ENCODE measurements at places on chromosomes 6 and 20.

DNA sequence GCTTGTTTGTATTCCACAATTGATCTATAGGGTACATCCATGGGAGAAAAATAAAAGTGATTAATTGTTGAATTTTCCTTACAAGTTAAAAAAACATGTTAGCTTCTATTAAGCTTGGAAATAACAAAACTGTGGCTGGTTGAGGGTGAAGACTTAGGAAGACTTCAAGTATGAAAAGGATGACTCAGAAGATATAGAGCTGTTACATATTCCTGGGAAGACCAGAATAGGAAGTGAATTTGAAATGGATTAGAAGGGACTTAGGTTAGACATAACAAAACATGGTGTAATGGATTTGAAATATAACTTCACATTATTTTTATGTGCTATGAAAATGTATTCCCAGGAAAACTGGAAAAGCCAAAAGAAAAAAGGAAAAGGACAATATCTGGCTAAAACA, 732.2 kb downstream of the HDGFL1 start:
- no peak for DNase-seq

DNA sequence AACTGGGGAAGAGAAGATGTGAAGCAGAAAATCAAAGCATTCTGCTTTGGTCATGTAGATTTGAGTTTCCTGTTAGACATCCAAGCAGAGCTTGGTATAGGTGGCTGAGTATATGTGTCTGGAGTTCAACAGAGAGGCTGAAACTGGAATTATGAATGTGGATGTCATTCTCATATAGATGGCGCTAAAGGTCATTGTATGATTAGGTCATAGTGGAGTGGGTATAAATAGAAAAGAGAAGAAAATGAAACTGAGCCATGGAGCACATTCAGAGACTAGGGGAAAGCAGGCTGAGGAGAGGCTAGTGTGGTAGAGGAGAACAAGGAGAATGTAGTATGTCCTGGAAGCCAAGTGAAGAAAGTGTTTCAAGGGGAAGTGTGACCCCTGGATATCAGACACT, 295.6 kb upstream of the PLN start:
- no peak for DNase-seq

GRCh38 chr20:16940701-16941100, 192.5 kb downstream of the OTOR start:
- DNase-seq: no peak

DNA sequence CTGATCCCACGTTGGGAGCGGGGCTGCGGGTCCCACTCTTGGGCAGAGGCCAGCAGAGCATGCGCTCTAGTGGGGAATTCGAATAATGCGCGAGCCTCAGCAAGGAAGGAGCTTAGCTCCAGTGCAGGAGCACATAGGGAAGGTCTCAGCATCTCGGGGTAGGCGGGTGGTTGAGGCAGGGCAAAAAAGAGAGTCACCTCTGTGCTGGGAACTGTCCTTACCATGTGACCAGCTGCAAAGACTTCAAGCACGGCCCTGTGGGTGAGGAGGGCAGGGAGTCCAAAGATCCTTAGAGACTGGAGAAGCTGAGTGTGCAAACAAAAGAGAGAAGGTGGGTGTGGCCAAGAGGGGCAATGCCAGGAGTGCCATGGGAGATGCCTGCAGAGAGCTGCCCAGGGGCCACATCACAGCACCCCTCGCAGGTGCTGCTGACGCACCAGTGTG, 79.2 kb upstream of the CD93 start:
- DNase-seq: no peak

GRCh38 chr6:144515761-144516160, 230.6 kb downstream of the UTRN start:
- no peak for DNase-seq

- DNase-seq: no peak
Observed at GRCh38 chr6:138601128-138601527, 101.8 kb upstream of the NHSL1 start.

DNA sequence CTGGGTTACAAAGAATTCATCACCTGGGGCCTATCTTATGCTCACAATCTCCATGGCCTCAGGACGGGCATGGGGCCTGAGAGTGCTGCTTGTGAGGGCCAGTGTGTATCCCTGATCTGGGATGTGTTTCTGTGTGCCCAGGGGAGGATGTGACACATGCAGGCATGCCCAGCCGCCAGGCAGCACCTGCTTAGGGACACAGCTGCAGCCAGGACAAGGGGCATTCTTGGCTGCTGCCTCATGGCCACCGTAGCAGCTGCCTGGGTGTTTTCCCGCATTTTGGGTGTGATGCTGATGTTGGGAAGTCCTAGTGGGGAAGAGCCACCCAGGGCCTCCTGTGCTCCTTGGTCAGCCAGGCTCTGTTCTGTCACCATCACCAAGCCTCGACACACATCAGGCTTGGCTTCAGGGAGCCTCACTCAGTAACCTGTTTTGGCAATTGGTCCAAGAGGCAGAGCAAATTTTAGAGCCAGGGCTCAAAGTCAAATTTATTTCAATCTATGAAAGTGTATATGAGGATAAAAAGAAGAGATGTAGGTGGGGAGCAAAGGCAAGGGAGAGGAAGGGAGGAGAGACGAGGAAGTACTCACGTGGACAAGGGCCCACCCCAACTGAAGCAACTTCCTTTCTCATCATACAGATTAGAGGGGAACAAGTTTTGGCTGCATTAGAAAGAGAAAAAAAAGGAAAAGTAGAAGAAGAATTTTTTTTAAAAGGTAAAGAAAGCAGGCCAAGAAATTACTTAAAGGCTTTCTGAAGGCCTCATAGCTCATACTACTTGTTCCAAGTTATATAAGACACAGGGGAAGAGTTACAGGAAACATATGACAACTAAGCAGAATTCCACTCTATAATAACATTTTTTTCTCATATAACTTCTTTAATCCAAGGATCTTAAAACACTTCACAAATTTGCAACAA, 269.9 kb upstream of the SUPT3H start:
- DNase-seq: no peak

- DNase-seq: no peak
Observed at GRCh38 chr6:13914351-13914750, 10.4 kb upstream of the RNF182 start.

DNA sequence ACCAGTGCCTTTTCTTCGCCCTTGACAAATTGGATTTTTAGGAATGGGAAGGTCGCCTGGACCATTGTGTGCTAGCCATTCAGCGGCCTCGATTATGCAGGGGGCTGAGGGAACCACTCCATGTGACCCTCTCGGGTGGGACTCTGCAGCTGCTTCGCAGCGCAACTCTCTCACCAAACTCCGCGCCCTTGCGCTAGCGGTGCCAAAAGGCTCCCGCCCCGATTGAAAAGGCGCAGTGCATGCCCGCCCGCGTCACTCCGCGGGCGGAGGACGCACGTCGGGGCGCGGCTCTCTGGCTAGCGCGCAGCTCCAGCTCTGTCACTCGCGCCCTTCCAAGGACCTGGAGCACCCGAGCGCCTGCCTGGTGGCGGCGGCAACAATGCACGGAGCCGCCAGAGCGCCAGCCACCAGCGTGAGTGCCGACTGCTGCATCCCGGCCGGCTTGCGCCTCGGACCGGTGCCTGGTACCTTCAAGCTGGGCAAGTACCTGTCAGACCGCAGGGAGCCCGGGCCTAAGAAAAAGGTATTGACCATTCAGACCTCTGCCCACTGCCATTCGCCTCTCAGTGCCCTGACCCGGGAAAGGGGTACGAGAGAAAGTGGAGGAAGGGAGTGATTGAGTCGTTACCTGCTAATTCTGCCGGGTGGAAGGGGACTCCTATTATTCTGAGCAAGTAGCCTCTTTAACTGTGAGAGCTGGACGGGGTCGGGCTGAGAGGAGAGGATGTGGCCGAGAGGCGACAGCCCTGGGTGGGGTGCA, at the start of gene PRDM13:
Gene PRDM13, plus strand, starts transcription at position 178 of the 760 bp plus-strand sequence. Its CDS starts 202 bp downstream, at position 380.
- no peak for DNase-seq

GRCh38 chr20:3167738-3168078, 5.6 kb downstream of the LZTS3 start:
- no peak for DNase-seq

DNA sequence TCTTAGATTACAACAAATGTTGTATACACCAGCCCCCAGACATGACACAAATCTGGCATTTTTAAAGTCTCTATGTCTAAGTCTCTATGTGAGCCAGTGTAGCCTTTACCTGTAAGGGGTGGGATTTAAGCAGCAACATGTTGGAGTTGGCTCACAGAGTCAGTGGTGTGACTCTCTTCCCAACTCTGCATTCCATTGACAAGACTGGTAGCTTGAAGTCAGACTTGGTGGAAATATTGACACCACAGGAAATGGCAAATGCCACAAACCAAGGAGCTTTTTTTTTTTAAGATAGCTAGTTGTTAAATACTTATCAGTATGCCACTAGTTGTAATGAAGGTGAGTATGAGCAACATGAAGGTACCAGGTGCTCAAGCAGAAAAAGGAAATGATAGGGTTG, 103.1 kb upstream of the SMLR1 start:
- no peak for DNase-seq

GRCh38 chr6:119148825-119149525, 70.5 kb upstream of the FAM184A start:
- DNase-seq: peak; percentile 6

GRCh38 chr6:64146876-64147275, 511.3 kb downstream of the PHF3 start:
- peak; percentile 4 for DNase-seq

DNA sequence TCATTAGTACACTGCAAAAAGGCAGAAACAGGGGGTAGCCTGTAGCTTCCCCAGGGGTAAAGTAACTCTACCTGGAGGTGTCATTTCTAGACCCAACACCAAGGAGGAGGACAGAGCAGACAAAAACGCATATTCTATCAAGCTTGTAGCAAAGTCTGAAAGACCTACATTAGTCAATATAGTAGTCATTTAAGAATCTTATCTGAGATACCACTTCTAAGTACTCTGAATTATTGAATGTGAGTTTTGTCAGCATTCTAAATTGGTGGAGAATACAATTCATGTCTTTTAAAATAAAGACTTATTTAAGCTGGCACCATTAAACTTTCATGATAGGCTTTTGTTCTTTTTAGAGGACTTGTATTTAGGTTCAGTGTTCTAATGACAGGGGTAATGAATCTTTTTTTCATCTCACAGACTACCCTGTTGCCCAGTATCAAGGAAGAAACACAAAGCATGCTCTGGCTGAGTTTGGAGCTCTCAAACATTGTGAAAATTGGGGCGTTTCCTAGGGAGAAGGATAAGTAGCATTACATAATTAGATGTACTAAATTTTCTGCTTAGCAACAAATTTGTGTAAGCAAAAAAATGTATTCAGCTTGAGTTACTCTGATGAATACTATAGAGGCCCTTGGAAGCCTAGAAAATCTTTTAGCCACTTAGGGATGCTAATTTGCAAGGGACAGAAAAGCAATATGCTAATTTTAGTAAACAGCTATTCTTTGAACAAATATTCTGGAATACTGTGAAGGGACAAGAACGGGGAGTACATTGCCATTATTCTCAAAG, 255.4 kb upstream of the HSF2 start:
- no peak for DNase-seq

- DNase-seq: no peak
Observed at GRCh38 chr20:23640018-23640601, 2.4 kb upstream of the CST3 start.

DNA sequence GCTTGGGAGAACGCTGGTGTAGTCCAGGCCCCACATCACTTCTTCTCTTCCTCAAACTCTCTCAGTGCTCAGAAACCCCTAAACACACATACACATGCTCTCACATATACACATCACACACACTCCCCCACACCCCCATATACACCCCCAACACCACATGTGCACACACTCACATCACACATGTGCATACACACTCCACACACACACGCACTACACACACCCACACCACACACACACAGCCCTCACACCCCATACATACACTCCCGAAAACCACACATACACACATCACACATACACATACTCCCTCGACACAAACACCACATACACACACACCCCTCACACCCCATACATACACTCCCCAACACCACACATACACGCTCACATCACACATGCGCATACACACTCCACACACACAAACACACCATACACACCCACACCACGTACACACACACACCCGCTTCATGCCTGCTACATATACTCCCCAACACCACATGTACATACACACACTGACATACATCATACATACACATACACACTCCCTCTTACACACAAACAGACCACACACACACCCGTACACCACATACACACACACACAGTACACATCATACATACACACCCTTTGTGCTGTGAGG, 110.3 kb upstream of the TMEM170B start:
- no peak for DNase-seq

GRCh38 chr6:31007694-31008093, 2.6 kb upstream of the MUC22 start:
- peak; percentile 95 for DNase-seq

DNA sequence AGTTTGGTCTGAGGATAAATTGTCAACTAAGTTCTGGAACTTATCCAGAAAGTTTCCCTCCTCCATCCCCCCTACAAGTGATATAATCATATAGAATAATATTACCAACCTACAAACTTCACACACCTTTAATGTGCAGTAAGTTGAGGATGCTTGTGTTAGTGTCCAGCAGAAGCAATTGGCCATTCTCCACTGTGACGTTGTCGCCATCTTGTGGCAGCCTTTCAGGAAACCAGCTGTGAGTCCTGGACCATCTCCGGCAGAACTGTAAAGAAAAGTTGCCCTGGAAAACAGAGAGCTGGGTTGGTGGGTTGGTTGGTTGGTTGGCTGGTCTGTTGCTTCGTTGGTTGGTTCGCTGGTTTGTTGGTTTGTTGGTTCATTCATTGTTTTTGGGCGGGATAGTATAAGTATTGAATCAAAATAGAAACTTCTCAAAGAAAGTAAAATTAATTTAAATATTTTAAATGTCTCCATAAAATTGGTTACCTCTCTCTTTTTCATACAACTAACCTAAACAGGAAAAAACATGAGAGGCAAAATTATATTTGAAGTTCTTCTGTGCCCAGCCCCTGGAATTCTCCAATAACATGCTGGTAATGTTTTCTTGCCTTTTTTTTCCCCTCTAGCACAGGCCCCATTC, 127.5 kb downstream of the PKHD1 start:
- DNase-seq: peak; percentile 45

DNA sequence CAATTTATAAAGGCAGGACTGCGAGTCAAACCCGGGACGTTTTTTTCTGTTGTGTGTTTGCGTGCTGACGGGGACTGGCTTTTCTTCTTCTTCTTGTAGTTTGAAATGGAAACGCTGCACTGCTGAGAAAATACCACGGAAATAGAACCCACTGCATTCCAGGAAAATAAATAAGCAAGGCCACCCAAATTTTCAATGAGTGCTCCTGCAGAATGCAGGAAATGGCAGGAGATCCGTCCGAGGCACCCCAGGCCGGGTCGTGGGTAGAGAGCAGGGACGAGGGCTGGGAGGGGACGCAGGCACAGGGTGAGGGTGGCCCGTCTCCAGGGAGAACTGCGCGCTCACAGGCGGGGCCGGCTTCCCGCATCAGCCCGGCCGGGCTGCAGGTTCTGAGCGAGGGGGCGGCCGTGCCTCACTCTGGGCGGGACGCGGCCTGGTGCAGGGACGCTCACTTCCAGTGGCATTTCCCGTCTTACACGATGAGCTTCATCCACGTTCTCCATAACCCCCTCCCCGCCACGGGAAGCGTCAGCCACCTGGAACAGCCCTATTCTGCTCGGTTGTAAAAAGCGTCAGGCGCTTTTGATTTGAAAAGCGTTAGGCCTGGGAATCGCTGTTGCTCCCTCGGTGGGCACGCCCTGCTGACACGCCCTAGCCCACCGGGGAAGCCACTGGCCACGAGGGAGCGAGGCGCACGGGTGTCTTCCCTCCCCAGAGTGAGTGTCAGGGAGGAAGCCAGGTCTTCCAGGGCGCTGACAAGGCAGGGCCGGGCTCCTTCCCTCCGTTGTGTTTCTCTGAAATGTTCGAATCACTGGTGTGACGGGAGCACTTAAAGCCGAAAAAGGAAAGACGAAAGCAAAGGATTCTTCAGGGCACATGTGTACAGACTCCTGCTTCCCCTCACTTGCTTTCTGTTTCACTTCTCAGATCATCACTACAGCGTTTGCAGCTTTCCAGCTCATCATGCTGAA, 17.9 kb upstream of the EXOC2 start:
- DNase-seq: peak; percentile 57
